ENCODE measurements at places on chromosomes 2 and 18.

DNA sequence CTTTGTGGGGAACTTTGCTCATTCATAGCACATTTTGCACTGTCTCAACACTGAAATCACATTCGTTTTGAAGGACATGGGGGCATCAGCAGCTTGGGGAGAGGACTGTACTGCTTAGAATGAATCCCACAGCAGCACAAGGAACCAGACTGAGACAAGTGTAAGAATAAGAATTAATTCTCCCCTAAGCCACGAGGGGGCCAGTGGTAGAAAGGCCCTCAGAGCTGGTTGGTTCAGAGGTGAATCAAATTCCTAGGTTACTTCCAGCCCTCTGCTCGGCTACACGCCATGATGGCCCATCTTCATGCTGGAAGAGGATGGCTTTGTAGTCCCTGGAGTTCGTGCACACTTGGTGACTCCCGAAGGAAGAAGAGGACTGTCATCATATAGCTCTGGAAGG lies 12.0 kb upstream of the MC5R start:
- DNase-seq, result no peak

GRCh38 chr2:164711766-164712138 lies 90.5 kb upstream of the GRB14 start:
- DNase-seq, result no peak

DNA sequence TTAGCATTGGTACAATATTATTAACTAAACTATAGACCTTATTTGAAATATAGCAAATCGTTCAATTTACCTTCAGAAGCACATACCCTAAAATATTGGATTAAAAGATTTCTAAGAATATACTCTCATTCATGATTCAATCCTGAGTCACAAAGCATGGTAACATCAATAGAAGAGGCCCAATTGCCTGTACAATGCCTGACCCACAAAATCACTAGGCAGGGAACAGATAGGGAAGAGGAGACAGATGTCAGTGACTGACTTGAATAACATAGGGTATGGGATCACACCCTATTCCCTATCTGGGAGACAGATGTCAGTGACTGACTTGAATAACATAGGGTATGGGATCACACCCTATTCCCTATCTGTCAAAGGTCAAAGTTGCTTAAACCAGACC lies 611.6 kb upstream of the VRK2 start:
- DNase-seq, result no peak

- no peak for DNase-seq
Observed at GRCh38 chr2:133266926-133267590, 301.2 kb downstream of the NCKAP5 start.

DNA sequence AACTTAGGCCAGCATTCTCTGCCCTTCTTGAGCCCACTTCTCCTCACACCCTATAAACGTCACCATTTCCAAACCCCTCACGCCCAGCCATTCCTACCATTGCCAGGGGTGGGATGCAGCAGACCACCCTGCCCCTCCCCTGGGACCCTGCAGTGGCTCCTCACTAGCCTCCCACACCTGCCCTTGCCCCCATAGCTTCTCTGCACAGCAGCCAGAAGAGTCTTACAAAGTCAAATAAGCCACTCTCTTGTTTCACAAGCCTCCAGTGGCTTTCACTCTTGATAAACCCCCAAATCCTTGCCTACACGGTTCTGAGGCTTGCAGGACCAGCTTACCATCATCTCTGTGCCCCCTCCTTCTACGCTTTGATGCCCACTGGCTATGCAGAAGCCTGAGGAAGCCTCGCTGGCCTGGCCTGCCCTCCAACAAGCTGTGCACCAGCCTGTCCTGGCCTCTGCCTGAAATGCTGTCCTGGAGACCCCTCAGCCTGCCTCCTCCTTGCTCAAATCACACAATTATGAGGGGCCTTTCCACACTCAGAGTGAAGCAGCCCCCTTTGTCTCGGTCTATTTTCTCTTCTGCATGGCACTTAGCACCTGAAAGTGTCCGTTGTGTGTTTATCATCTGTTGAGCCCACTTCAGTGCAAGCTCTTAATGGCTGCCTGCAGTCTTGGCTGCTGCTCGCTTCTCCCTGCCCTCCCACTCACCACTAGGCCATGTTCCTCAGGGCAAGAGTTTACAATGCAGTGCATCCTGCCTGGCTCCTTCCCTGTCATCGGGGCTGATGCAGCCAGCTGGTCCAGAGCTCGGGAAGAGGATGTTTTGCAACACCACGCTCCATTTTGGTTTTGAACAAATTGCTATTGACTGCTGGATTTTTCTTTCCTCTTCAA lies 82.6 kb upstream of the RGPD5 start:
- DNase-seq, result no peak

- DNase-seq, result no peak
Observed at GRCh38 chr18:48066225-48066652, 135.8 kb upstream of the SMAD2 start.

DNA sequence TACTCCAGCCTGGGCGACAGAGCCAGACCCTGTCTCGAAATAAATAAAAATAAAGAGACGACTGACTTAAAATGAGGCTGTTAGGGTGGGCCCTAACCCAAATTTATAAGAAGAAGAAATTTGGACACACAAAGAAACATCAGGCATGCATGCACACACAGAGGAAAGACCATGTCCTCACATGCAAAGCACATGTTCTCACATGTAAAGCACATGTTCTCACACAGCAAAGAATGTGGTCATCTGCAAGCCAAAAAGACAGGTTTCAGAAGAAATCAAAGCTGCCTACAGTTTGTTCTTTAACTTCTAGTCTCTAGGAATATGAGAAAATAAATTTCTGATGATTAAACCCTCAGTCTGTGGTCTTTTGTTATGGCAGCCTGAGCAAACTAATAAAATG lies 132.3 kb upstream of the CRIM1 start:
- no peak for DNase-seq

DNA sequence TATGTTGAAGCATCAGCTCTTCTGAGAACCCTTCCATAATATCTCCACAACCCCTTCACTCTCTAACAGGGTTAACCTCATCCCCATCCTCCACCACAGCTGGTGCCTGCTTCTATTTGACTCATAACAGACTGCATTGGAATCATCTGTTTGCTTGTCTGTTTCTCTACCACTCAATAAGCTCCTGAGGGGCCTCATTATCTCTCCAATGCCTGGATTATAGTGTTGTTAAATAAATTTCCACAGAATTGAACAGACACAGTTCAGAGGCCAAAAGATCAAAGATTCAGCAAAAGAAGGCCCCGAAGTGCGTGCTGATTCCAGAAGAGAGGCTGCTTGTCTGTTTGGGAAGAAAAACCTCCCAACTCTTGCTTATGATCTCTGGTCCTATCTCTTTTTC lies 33.7 kb upstream of the FAM98A start:
- no peak for DNase-seq

- no peak for DNase-seq
Observed at GRCh38 chr18:57587098-57587661, 678 bp upstream of the FECH start.

DNA sequence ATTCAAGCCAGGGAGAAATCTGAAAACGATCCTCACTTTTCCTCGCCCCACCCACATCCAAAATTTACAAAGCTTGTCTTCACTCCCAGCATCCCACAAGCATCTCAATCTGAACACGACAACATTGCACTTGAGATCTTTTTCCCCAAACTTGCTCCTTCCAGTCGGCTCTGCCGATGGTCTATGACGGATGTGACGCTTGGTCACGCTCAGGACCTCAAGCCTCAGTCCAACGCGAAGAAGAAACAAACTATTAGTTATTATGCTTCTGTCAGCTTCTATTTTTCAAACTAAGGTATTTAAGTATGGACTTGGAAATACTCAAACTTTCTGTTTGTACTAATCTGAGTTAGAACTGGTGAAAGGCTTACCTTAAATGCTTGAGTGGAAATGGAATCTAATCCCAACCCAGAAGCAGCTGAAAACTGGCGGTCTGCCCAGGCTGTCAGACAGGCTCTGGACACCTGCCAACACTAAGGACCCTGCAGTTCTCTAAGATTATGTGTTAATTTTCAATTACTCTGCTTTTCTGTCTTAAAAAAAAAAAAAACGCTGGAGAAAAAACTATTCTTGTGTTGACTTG lies 132.1 kb upstream of the DNMT3A start:
- no peak for DNase-seq

DNA sequence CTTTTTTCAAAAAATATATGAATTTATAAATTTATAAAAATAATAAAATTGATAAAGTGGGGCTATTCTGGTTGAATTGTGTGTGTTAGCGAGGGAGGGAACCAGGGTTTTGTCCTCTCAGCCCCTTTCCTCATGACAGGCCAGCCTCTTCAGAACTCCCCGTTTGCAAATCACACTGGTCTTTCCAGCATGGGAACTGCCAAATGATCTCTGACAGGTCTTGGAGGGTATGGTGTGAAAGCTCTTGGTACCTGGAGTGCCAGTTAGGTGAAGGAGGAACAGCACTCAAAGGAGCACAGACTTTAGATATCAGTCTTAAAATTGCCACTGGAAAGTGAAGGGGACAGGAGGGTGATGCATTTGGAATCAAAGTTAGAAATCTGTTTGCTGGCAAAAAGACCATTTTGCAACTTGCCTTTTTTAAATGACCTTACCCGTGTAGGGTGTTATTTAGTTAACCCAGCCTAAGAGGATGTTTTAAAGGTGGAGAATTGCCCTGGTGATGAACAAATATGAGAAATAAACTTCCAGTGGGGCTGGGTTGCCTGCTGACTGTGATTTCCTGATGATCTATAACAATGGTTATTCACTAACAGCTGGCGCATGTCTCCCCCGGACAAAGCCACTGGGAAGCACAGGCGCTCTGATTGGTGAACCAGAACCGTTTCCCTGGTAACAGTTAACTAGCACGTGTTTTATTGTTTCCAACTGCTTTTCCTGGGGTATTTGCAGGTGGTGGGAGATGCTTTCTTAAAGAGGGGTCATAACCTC lies 85.3 kb upstream of the EFEMP1 start:
- no peak for DNase-seq
